ENCODE measurements at places on chromosomes 5 and 9.

DNA sequence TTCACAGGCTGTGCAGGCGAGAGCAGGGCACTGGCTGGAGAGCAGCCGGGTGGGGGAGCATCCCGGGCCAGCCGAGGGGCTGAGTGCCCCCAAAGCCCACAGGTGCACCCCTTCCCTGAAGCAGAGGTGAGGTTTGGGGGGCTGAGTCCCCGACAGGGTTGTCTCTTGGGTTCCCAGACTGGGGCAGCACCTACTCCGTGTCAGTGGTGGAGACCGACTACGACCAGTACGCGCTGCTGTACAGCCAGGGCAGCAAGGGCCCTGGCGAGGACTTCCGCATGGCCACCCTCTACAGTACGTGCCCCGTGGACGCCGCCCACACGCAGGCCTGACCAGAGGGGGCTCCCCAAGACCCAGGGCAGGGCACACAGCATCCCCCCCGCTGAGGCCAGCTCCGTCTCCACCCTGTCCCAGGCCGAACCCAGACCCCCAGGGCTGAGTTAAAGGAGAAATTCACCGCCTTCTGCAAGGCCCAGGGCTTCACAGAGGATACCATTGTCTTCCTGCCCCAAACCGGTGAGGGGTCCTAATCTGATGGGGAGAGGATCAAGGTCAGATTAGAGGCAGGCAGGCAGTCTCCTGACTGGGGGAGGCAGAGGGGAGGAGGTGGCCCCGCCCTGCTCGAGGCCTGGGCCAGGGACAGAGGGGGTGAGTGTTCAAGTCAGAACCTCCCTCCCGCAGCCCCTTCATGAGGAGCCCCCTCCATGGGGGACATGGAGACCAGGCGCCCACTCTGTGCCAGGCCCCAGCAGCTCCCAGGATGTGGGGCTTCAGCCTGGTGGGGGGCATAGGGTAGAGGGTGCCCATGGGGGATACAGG, 2.7 kb downstream of the PTGDS start:
- DNase-seq: no peak

DNA sequence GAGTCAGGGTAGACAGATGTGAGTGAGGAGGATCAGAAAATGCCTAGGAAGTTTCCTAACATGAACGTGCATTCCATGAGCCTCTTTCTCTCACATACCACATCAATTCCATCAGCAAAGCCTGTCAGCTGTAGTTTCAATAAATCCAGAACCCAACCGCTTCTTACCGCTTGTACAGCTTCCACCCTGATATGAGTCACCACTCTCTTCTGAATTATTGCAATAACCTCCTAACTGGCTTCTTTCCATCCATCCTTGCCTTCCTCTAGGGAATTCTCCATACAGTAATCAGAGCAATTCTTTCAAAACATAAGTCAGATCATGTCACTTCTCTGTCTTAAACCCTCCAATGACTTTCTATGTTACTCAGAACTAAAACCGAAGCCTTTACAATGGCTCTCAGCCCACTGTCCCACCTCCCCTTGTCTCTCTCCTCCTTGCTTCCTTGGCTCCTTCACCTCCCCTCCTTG, 8.1 kb upstream of the RAD23B start:
- no peak for DNase-seq

DNA sequence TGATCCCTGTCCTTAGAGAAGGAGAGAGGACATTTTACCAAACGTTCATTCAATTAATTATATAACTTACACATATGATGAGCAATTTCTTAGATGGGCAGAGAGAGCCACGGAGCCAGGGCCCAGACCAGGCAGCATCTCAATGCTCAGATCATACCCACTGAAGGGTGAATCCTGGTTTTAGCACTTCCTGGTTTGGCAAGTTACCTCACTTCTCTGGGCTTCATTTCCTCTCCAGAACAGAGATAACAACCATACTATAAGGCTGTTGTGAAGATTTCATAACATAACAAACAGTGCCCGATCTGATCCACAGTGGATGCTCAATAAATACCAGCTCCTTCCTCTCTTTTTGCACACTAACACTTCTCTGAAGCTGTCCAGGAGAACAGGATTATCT, 271.1 kb downstream of the DENND1A start:
- DNase-seq: no peak

DNA sequence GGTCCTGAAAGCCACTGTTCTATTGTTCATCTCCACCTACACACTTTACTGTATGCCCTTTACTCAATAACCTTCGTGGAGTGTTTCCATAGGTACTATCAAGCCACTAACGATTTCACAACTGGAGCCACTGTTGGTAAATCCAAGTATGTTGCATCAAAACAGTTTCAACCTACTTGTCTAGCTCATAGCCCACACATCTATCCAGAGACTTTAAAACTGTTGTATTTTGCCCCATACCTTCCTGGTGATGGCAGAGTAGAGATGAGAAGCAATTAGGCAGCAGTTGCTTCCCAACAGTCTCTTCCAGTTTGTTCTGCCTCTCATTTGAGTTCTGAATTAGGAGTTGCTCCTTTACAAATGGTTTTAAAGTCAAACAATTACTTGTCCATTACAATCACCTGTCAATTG, 607 bp downstream of the FAXDC2 start:
- no peak for DNase-seq

DNA sequence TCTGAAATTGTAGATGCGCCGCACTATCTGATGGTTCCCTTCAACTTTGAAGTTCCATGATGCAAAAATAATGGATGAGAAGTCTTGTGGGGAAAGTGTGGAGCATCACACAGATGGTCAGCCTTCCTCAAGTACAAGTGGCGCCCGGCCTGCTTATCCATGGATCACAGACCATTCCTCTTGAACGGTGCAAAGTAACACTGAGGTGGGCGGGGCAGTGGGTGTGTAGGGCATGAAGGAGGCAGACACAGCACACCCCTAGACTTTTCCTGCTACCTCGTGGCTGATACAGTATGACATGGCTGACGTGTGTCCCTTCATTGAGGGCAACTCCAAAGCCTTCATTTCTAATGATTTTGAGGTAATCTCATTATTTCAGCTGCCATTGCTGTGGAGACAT, 2.5 kb upstream of the GNG10 start:
- no peak for DNase-seq

DNA sequence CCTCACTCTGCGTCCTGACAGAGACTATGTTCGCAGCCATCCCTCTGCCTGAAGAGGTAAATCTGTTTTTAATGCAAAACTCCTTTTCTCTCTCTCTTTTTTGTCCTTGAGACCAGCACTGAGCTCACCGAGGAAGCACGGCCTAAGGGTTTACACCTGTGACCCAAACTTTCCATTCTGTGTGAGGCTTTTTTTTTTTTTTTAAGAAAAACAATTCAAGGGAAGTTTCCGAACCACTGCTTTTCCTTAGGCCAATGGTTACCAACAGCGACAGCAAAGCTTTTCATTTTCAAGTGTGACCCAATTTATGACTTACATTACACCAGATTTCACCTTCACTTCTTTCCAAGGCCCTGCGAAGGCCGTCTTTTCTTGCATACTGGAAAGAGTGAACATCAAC, 205.9 kb downstream of the EFNA5 start:
- no peak for DNase-seq

GRCh38 chr9:127555840-127556820, 55.9 kb upstream of the STXBP1 start:
- DNase-seq: no peak

- DNase-seq: no peak
These were observed 21.1 kb upstream of the LVRN start for GRCh38 chr5:115941051-115941675.
